ENCODE measurements at places on chromosomes 3 and 15.

DNA sequence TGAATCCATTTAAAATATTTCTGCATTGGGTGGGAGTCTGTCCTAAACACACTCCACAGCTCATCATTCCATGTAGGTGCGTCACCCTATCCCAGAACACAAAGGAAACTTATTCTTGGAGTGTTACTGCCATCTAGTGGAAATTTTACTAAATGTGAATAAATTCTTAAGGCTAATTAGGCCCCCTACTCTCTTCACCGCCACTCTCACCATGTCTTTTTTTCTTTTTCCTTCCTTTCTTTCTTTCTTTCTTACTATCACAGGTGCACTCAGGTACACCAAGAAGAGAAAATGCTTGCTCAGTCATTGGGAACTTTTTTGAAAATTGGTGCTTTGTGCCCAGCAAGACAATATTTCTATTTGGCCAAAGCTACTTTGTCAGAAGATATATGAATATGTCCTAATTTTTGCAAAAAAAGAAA is 26.4 kb upstream of the ATP8B4 start:
- DNase-seq: peak; percentile 74

GRCh38 chr3:179852142-179852905 is 184.4 kb downstream of the PEX5L start:
- no peak for DNase-seq

GRCh38 chr3:62638316-62638715 is 236.9 kb downstream of the CADPS start:
- DNase-seq: no peak

GRCh38 chr3:186643493-186643892 is 3.3 kb downstream of the FETUB start:
- no peak for DNase-seq

DNA sequence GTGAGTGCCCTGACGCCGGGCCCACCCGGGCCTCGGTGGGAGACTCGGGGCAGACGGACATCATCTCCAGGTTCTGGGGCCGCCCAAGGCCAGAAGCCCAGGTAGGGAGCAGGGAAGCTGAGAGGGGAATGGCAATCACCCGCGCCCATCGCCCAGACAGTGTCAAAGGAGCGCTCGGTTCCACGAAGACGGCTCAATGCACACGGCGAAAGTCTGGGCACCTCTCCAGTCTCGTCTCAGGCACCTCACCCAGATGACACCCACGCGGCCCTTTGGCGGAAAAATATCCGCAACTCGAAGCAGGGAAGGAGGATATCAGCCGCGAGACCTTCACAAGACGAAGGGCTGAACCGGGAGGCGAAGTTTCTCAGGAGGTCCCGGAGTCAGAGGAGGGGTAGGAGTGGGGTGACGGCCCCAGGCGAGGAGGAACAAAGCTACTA is 916 bp downstream of the IL17RD start:
- no peak for DNase-seq

GRCh38 chr3:184168363-184169120 is 6.1 kb upstream of the AP2M1 start:
- no peak for DNase-seq

- peak; percentile 91 for DNase-seq
Observed at GRCh38 chr15:73357999-73358665, 10.6 kb downstream of the HCN4 start.

DNA sequence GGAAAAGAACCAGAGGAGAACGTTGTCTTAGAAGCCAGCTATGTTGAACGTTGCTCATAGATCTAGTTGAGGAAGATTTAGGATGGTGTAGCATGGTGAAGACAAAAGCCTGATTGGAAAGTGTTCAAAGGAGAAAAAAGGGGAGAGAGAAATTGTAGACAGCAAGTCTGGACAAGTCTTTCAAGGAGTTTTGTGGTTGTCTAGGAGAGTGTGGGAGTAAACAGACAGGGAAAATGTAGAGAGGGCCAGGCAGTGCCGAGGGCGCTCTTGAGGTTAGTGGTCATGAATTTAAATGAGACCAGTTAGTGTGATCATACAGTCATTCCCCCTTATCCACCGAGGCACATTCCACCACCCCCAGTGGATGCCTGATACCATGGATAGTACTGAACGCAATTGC is 167.5 kb upstream of the IL12A start:
- DNase-seq: no peak

Measured in COR-L47 (cell line).